T-helper 2 cell (primary cell): ENCODE measurements at places on chromosomes 5 and 9.
A peak's percentile ranks its signal among the peaks of the same experiment; 100 is the strongest.

DNA sequence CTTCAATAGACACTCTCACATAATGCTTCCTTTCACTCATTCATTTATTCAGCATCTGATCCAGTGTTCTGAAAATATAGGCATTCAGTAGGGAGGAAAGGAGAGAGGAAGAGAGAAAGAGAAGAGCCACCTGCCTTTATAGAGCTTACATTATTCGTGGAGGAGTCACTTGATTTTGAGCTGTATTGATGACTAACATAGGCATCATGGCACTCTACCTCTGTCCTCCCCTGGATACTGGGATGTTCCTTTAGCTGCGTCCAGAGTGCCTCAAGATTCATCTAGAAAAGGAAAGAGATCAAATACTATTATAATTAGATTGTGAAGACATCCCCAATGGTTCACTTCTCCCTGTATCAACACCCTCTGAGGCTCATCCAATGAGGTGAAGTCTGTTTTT is 345.1 kb downstream of the SPATA31D1 start:
- DNase-seq = no peak

GRCh38 chr5:77852514-77853352 is 76.6 kb upstream of the TBCA start:
- DNase-seq = peak; percentile 3

DNA sequence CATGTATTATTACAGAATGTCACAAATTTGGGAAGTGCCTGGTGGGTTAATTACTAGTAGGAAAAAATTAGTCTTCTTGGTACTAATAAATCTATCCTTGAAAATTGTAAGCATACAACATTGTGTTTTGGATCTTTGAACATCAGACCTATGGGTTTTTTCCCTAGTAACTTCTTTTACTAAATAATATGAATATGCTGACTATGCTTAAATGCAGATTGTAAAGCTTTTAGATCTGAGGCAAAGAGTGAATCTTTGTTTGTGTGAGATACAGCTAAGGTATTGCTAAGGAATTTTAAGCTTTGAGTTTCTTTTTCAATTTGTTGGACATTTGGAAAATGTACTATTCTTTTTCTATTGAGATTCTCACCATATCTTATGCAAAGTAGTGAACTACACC is 390.6 kb upstream of the CCNH start:
- DNase-seq = no peak

- no peak for DNase-seq
These were observed 191.8 kb downstream of the ESM1 start for GRCh38 chr5:54793468-54794134.

- DNase-seq = no peak
These were observed 333.5 kb downstream of the EFNA5 start for GRCh38 chr5:107337281-107337680.

DNA sequence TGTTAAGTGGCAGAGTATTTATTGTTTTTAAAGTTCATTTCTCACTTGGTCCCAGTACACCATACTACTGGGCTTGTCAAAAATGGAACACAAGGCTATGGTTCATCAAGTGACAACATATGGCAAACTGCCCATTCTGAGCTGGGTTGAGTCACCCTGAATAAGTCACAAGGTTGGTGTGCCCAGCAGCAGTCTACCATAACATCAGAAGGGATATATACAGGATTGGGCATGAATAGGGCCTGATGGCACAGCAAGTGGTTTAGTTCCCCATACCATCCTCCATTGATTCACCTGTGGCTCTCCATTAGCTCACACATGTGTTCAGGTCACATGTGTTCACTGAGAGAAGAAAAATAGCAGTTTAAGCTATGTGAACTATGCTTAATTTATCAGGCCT is 249.8 kb upstream of the PRDM9 start:
- DNase-seq = no peak

DNA sequence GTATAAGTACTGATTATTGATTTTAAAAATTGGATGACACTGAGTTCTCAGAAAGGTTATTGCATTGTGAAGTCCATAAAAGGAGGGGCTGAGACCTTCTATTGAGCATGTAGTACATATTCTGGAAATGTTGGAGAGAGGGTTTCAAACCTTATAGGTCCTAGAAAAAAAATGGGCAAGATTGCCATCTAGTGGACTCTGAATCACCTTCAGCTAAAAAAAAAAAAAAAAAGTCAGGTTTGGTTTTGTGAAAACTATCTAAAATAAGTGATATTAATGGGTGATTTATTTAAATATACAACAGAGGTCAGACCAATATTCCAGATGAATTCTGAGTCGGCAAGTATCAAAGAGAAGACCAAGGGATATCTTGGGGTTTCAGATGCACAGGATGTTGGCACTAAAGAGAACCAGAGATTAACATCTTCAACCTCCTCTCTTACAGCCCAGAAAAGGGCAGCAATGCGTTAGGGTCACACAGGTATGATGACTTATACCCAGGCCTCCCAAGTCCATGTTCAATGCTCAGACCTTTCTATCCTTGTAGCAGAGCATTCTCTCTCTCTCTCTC is 109.8 kb upstream of the NMUR2 start:
- DNase-seq = no peak

DNA sequence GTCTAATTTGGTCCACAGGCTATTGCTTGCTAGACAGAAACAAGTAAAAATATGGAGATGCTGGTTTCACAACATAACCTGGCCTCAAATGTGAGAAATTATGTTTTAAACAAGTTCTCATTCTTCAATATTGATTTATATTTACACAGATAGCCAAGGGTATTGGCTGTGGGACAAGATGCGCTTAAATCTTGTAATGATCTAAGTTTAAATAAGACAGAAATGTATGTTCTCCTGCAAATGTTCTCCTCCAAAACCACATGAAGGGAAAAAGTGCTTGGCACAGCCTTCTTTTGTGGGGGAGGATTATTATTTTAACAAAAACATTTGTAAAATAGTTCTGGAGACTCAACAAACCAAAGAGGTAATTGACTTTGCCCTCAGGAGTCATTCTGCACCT is 356.0 kb downstream of the DMAC1 start:
- no peak for DNase-seq

- no peak for DNase-seq
These were observed 433.9 kb upstream of the ZNF608 start for GRCh38 chr5:125180231-125180829.

DNA sequence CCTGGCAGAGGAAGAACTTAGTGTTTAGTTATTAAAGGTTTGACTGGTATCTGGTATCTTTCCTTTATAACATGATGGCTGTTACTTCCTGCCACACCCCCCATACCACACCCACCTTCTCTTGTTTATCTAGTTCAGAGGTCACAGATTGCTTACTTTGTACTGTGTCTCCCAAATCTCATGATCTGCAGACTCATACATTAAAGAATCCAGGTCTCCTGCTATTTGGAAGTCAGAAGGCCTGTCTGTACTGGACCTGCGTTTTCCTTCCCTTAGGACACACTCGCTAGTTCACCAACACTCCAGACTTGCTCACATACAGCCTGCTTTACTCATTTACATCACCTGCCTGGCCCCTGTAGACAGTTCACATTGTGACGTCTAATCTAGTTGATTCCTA is 39.3 kb downstream of the NUDT12 start:
- no peak for DNase-seq

GRCh38 chr9:108759835-108760234 is 96.0 kb downstream of the ACTL7B start:
- no peak for DNase-seq

DNA sequence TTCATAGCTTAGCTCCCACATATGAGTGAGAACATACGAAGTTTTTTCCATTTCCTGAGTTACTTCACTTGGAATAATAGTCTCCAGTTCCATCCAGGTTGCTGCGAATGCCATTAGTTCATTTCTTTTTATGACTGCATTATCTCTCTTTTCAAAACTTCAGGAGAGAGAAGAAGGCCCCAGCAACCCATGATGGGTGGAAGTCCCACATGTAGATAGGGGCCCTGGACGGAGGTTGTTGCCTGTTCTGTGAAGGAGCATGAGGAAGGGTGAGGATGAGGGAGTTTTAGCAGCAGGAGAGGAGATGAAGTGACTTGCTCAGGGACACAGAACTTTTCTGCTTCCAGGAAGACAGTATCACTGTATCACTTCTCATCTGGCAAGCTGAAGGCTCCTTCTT is 102.2 kb upstream of the KLF4 start:
- DNase-seq = no peak

GRCh38 chr5:166834246-166834645 is 1457.2 kb upstream of the WWC1 start:
- DNase-seq = no peak

DNA sequence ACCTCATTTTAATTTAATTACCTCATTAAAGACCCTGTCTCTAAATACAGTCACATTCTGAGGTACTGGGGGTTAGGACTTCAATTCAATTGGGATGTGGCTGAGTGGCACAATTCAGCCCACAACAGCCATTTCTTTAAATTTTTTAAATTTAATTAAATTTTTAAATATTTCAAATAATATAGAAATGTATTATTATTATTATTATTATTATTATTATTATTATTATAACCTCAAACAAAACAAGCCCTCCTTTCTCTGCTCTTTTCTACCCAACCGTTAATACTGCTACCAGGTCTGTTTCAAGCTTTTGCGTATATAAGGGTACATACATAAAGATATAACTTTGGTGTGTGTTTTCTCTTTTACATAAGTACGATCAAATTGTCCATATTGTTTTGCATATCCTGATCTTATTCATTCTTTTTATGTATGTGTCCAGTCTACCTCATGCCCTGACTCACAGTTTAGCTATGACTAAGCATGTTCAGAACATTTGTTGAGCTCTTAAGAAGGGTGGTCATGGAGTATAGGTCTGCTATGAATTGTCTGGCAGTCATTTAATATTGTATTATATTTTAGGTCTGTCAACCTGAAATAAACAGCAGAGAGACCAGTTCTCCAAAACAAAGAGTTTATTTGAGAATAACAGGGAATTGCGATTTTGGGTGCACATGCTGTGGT is 16.1 kb upstream of the RAB14 start:
- DNase-seq = no peak

GRCh38 chr5:149605998-149606724 is 24.9 kb downstream of the ARHGEF37 start:
- peak; percentile 35 for DNase-seq

DNA sequence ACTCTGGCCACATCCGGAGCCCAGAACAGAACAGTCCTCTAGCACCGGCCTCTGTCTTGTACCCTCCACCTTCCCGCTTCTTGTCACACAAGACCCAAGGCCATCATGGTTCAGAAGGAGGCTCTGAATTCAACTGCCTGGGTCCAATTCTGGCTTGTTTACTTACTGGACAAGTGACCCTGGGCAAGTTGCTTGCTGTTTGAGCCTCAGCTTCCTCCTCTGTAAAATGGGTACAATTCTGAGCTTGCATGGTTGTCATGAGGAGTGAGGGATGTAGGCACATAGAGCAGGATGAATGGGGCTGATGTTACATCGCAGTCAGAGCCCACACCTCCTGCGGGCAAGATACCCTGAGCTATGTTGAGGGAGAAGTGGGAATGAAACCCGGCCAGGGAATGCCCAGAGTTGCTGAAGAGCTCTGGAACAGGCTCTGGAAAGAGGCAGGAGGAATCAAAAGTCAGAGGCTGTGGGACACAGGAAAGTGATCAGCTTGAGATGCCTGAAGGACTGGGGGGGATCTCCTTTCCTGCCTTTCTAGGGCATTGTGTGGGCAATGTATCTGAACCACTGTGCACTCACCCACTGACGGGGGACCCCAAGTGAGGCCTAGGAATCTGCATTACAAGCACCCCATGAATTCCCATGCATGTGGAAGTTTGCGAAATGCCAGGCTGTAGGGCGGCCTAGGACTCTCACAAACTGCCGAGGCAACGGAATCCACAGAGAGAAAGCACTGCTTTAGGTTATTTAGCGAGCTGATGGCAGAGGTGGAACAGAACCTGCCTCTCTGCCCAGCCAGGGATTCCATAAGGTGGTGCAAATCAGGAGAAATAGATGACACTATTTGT is 29.4 kb upstream of the IL17B start:
- no peak for DNase-seq

DNA sequence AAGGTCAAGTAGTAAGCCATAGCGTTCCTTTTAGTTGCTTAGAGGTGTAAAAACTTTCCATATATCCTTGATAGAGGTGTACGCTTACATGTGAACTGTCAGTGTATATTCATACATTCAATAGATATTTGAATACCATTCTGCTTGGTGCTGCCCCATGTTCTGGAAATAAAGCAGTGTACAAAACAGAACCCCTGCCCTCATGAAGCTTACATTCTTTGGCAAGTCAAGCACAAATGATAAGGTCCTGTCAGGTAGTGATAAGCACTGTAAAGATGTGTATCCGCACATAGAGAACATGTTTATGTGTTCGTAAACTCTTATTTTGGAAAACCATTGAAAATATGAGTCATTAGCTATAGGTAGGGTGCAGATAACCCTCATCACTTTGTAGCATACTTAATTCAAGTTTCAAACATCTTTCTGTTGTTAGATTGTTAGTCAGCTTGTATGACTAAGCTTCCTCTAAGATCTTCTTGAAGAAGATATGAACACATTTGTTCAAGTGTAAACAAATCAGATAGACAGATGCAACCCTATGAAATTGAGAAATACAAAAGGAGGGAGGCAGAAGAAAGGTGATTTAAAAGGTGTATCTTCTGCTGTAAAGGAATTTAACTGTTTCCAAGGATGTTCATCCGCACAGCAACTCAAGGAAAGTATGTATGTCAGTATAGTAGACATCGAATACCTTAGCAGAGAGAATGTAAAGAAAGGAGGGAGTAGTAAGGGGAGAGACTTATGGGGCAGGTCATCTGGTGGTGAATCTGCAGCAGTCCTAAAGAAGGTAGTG is 1.6 kb downstream of the GTF3C4 start:
- DNase-seq = no peak

DNA sequence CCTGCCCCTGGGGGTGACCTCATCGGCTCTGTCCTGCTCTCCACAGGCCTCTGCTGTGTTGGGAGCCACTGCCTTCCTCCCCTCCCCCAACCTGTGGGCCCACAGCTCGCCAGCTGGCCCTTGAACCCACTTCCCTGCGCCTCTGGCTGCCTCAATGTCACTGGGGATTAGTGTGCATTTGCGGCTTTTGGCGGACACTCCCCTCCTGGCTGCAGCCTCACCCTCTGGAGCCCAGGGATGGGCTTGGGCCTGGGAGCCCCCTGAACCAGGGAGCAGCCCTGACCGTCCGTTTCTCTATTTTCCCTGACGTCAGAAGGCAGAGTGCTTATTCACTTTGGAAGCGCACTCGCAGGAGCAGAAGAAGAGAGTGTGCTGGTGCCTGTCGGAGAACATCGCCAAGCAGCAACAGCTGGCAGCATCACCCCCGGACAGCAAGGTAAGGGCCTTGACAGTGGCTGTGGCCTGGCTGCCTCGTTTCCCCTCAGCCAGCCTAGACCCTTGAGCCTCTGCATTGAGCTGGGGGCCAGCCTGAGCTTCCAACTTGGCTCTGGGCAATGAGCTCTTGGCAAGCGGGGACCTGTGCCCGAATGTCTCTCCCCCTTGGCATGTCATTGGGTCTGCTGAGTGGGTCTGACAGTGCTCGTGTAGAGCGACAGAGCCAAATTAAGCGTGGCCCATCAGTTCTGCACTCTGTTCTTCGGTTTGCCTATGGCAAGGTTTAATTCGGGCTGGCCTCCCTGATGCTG is 73.1 kb downstream of the RGS3 start:
- no peak for DNase-seq

GRCh38 chr9:134485653-134486052 is 155.9 kb upstream of the COL5A1 start:
- DNase-seq = no peak

- no peak for DNase-seq
These were observed 96.8 kb downstream of the FRMD3 start for GRCh38 chr9:83441390-83441789.
